DND-41 (cell line): ENCODE measurements at places on chromosomes 12 and 14.
A peak's percentile ranks its signal among the peaks of the same experiment; 100 is the strongest.

GRCh38 chr14:105853089-105853906, 326.9 kb downstream of the TMEM121 start:
- peak; percentile 2 for DNase-seq

DNA sequence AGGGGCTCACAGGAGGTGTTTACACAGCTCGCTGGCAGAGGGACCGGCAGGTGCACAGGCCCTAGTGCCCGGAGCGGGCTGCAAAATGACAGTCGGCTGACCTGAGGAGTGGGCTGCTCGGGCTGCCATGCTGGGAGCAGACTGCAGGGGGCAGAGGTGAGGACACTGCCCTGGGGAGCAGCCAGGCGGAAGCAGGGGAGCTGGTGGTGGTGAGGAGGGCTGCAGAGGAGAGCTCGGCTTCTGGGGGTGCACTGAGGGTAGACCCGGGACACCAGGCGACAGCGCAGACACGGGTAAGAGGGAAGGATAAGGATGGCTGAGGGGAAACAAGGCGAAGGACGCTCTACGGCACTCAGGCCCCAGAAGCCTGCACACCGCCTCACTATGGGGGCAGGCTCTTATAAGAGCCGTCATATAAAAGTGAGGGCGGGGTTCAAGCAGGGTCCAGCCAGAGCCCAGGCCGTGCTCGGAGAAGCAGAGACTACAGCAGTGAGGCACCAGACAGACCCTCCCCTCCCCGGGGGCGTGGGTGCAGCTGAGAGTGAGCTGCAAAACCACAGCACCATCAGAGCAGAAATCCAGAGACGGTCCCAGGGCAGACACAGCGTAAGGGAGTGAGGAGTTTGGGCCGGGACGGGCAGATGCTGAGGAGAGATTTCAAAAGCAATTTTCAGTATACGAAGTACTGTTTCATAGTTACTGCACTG, 62.5 kb downstream of the CCDC88C start:
- no peak for DNase-seq

- no peak for DNase-seq
Observed at GRCh38 chr12:71661977-71662530, 1.6 kb downstream of the ZFC3H1 start.

DNA sequence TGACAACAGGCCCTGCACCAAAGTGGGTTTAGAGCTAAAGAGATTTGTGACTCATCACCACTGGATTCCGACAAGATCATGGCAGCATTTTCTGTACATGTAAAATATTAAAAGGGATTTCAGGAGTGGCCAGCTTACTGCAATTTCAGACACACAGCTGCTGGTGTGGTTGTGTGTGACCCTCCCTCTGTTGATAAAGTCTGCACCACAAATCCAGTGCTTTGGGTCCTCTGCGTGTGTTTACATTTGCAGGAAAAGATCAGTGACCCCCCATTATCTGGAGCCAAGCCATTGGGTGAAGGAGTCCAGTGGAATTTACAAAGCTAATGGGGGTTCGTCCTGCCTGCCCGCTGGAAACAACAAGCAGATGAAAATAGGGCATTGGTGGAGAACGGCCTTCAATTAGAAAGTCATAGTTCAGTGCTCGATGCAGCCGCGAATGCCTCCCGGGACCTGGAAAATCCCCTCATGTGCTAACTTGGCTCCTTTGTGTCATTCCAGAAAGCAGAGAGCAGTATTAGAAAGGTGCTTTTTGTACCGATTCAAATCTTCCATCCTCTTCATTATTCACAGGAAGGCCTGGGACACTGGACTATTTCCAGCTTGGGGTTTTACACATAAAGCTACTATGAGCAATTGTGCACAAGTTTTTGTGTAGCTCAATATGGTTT, 188.5 kb upstream of the TMEM132C start:
- no peak for DNase-seq

DNA sequence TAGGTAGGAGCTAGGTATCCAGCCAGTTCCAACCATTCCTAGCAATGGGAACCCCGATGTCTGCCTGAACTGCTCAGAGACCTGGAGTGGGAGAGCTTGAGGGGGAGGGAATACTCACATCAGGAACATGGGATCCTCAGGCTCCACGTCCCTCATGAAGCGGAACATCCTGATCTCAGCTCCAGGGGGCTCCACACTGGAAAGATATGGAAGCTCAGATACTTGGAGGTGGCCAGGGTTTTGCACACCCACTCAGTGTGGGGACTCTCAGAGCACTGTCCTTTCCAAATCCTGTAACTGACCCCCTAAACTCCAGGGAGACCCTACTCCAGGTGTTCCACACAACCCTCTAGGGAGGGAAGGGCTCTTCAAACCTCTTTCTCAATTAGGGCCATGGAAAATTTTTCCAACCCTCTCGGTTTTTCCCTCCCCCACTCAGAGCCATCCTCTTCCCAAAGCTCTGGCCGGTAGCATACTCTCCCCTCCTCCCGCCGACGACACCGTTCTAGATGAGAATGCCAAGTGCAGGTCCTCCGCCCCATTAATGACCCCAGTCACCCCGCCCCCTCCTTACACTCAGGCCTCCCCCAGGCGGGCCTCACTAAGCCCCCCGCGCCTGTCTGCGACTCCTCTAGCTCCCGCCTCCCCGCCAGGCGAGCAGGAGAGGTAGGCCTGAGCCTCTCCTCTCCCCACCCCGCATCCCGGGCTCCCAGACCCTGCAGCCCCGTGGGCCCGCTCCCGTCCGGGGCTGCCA, 597 bp downstream of the MLF2 start:
- DNase-seq = peak; percentile 61

DNA sequence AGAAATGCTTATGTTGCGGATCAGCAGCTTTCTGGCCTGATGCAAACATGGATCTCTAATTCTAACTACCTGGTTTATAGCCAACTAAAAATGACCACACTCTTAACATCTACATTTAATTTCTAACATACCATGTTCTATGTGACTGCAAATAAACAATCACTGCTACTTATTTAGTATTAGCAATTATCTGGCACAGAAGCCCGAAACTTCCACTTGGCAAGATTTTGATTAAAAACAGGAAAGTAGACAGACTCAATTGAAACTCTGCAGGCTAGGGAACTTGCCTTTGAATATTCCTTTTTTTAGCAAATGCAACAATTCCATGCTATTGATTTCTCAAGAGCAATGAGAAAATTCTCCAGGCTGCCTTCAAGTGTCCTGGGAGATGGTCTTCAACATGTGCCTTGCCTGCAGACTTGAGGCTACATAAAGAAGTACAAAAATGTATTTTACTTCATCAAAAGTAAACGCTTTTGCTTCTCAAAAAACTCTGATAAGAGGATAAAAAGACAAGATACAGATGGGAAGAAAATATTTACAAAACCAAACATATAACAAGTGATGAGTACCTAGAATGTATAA, 9.1 kb upstream of the TMCC3 start:
- DNase-seq = no peak

- peak; percentile 67 for DNase-seq
Observed at GRCh38 chr14:98704441-98704840, 567.6 kb downstream of the BCL11B start.

DNA sequence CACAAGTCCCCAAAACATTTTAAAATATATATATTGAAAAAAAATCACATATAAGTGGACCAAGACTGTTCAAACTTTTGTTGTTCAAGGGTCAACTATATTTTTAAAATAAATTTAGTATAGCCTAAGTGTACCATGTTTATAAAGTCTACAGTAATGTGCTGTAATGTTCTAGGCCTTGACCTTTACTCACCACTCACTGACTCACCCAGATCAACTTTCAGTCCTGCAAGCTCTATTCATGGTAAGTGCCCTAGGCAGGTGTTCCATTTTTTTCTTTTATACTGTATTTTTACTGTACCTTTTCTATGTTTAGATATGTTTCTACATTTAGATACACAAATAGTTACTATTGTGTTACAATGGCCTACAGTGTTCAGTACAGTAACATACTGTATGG, 23.4 kb upstream of the TMTC1 start:
- DNase-seq = no peak
